ENCODE measurements at places on chromosomes 12 and 14.

- DNase-seq, result no peak
These were observed 335.0 kb downstream of the PCNX1 start for GRCh38 chr14:71242237-71242748.

DNA sequence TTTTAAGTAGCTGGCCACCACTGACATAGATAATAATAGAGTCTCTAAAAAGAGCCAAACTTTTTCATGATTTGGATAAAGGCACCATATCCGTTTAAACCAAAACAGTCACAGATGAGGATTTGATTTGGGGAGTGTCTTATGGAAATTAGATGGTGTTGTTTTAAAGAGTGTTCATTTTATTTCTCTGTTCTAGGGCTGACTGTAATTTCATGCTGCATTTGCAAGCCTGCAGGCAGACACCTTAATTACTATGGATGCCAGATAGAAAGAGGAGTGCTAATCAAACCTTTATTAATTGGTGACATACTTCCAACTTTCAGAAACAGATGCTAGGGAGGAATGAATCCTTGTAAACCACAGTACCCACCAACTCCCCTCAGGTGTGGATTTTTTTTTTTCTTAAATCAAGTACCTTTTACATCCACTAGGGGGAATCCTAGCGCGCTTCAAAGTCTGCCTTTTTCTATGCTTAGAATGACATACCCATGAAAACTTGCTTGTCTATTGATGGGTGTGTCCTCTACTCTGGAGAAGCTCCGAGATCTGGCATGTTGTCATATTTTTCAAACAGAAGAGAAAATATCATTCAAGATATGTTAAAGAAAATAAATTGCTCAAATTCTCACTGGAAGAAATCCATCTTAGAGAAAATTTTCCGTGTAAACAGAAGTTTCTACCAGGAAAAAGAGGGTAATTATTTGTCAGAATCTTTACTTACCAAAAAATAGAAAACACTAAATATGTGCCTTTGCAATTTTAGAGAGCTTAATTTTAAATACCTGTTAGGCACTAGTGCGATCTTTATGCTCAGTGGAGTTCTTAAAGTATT, 14.2 kb upstream of the PLXNC1 start:
- DNase-seq, result peak; percentile 20

DNA sequence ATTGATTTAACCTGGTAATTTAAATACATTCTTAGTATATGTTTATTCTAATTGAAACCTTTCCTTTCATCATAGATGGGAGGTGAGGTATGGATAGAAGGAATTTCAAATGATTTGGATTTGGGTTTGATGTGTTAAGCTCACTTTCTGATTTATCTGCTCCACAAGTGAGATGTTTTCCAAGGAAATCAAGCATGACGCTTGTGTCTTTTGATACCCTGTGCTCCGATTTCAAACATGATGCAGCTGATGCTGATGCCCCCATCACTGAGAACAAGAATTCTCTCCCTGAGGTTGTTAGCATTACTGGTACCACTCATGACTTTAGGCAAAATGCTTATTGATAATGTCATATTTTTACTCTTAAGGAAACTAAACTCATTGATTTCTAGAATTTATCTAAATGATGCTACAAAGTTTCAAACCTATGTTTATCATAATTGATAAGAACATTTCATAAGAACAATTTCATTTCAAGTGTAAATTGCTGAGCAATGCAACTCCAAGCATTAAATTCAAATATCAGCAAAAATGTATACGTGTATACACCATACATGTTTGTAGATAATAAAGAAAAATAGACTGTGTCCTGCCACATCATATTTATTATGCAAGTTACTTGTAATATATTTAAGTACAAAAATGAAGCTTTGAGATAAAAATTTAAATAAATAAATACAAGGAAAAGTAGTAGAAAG, 75.5 kb upstream of the LRIG3 start:
- no peak for DNase-seq

- no peak for DNase-seq
These were observed 723 bp upstream of the NFE2 start for GRCh38 chr12:54301428-54302048.

All from AG04450 (cell line).